ENCODE measurements at places on chromosomes 11 and 22. TPM values are rescaled to one million over a fixed set of nuclear protein-coding genes. Genes with fewer than 3 reads are reported as not detected.

The OR5L2 gene
- total RNA-seq: not detected

The TIGD3 gene
- 8.9 TPM for total RNA-seq

The ASCL2 gene
- 8.5 TPM for total RNA-seq

The DDX17 gene
- total RNA-seq: 587 TPM

DNA sequence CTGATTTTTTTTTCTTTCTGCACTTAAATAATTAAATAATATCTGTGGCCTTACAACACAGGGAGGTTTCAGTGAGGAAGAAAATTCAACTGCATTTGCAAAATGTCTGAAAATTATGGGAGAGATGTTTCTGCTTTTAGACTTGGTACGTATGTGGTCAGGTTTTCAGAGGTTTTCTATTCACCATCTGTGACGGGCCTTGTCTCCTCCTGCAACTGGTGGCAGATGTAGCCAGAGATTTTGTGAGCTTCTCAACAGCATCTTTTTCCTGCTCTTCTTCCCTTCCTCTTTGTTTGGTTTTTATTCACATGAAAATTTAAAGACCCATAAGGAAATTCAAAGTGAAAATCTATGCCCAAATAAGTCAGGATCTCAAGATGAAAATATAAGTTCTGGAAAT, 38.3 kb downstream of the ZBTB16 start:
- DNase-seq: no peak

GRCh38 chr11:75663808-75664207, 5.0 kb downstream of the MAP6 start:
- DNase-seq: no peak

GRCh38 chr11:4464216-4465159, 15.4 kb downstream of the OR52K2 start:
- DNase-seq: no peak

DNA sequence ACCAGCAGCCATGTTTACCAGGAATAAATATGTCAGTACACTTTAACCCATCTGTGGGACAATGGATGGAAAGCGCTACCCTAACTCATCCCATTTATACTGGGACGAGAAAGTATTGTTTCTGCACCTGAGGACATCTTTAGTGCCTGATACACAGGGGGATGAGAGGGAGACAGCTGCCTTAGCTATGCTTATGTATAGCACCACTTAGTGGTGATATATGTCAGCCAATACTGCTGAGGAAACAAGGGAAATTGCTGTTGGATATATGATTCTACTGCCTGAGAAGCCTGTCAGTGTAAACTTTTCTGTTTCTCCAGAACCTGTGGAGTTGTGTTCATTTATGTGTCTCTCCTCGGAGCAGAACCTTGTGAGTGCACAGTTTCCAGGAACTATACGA, 13.3 kb upstream of the CEP295 start:
- DNase-seq: no peak

DNA sequence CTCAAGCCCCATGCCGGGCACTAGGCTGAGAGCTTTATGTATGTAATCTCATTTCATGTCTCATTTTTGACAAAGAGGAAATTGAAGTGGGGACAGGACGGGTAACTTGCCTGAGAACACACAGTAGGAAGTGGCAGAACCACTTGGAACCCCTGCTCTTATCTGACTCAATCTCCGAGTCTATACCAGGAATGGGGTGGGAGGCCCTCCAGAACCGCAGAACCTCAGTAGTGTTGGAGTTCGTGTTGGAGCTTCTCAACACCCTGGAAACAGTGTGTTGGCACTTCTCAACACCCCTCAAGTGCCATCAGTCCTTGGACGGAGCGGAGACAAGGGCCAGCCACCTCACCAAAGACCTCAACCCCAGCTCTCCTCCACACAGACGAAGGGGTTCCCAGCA, 38.8 kb upstream of the POLA2 start:
- no peak for DNase-seq

Measured in Peyer's patch (tissue), 4 donors.